GM20000 (cell line): ENCODE measurements at places on chromosomes 2 and 18.

- no peak for DNase-seq
Measured at GRCh38 chr18:68428661-68429060, 286.2 kb downstream of the TMX3 start.

GRCh38 chr2:29317077-29317517 is 201.9 kb downstream of the CLIP4 start:
- DNase-seq = peak; percentile 14

GRCh38 chr2:118320658-118321057 is 232.4 kb downstream of the INSIG2 start:
- DNase-seq = no peak

GRCh38 chr2:62705859-62706720 is 577 bp downstream of the EHBP1 start:
- no peak for DNase-seq

- no peak for DNase-seq
Measured at GRCh38 chr2:235347691-235348090, 146.2 kb upstream of the AGAP1 start.

DNA sequence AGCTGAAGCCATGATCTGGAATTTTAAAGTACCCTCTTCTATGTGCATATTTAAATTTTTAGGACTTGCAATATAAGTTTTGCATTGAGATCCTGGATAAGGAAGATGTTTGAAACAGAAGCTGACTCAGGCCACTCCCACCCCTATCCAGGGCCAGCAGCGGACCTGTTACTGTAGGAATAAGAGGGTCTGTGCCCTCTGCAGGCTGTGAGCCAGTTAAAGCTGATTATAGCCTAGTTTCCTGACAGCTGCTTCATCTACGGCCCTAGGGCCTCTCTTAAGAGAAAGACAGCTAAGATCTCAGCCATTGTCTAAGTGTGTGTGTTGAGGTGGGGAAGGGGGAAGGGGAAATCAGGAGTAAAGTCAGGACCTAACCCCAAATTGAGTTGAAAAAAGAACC is 234.0 kb downstream of the HAUS1 start:
- no peak for DNase-seq

DNA sequence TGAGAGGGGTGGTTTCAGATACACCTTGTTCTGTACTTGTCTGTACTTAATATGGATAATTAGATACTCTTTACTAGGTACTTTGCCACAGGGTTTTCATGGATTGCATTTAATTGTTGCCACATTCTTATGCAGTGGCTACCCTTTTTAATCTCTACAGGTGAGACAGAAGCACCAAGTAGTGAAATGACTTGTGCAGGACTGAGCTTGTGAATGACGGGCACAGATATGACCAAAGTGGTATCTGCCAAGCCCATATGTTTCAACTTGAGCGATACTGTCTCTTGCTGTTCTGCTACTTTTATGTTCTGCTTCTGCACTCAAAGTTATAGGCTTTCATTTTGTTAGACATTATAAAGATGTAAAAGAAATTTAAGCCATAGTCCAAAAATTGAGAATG is 288.2 kb downstream of the ARHGAP15 start:
- no peak for DNase-seq

- DNase-seq = peak; percentile 55
Measured at GRCh38 chr18:63907664-63908063, at the start of gene SERPINB10. Gene SERPINB10, plus strand, starts transcription at chr18:63907958. Its CDS starts 7,553 bp downstream, at chr18:63915511.

- no peak for DNase-seq
Measured at GRCh38 chr2:134461511-134461910, 207.6 kb downstream of the MGAT5 start.

GRCh38 chr18:23541349-23542093 is 38.2 kb downstream of the RMC1 start:
- DNase-seq = no peak

GRCh38 chr2:104344985-104345384 is 508.9 kb upstream of the POU3F3 start:
- DNase-seq = no peak

GRCh38 chr2:201915446-201915845 is 109.1 kb downstream of the CDK15 start:
- no peak for DNase-seq

GRCh38 chr18:25298853-25299274 is 53.1 kb downstream of the ZNF521 start:
- DNase-seq = no peak

GRCh38 chr2:157192445-157193423 is 64.8 kb upstream of the GALNT5 start:
- peak; percentile 14 for DNase-seq

DNA sequence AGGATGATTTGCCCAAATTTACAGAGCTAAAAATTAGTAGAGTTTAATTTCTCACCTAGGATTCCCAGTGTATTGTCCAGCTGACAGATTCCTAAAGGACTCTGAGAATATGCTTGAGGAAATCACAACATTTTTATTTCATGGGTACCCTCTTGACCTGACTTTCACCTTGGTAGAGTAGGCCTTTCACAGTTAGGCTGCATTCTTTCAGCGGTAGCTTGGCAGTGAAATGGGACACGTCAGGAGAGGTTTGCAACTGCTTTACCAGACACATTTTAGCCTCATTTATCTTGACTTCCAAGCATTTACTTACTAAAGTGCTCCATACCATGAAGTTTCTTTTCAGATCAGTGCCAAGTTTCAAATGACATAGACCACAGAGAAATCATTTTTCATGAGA is 937.9 kb upstream of the LRRTM1 start:
- DNase-seq = no peak
